ENCODE measurements at places on chromosomes 7 and 10. TPM values are rescaled to one million over a fixed set of nuclear protein-coding genes. Genes with fewer than 3 reads are reported as not detected.

Gene NEURL1
- total RNA-seq, result 3.8 TPM

Gene EEPD1
- 12.4 TPM for total RNA-seq

Gene NRCAM
- 6.8 TPM for total RNA-seq

Gene RNF148
- 2.2 TPM for total RNA-seq

Gene ITPRID1
- 0.45 TPM for total RNA-seq

Gene SPDYE1
- not detected for total RNA-seq

Gene CYP26C1
- not detected for total RNA-seq

Gene TMEM176A
- total RNA-seq, result not detected

Gene TSPAN33
- 46.8 TPM for total RNA-seq

Gene VSTM2A
- total RNA-seq, result 0.73 TPM

Gene ADRB1
- total RNA-seq, result 0.24 TPM

Gene TRIM50
- not detected for total RNA-seq

Gene ZCWPW1
- 0.59 TPM for total RNA-seq

Gene COBL
- 51.9 TPM for total RNA-seq

Gene MSMB
- not detected for total RNA-seq

Gene SAP25
- 4.1 TPM for total RNA-seq

Gene UCMA
- total RNA-seq, result 8.6 TPM

Gene OR2A42
- 0.27 TPM for total RNA-seq

Measured in GM23338 (cell line).